AG09319 (cell line): ENCODE measurements at places on chromosomes 1 and 21.
A peak's percentile ranks its signal among the peaks of the same experiment; 100 is the strongest.

- no peak for DNase-seq
Measured at GRCh38 chr1:211610779-211611556, 32.0 kb upstream of the SLC30A1 start.

DNA sequence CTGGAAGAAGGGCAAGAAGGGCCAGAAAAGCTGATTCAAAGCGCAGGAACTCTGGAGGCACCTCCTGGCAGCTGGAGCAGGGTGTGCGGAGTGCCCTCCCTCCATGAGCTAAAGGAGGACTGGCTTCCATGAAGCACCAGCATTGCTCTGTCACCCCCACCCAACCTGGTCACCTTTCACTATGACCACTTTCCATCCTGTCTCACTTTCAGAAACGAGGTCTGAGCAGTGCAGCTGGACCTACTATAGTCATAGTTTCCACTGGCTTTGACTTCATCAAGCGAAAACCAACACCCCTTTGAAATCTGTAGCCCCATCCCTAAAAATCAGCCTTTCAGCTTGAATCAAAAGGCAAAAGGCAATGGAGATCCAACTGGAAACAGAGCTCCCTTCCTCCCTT lies 84.8 kb upstream of the CACNA1E start:
- no peak for DNase-seq

- DNase-seq: no peak
Measured at GRCh38 chr21:45794027-45794426, 150.5 kb downstream of the PCBP3 start.

DNA sequence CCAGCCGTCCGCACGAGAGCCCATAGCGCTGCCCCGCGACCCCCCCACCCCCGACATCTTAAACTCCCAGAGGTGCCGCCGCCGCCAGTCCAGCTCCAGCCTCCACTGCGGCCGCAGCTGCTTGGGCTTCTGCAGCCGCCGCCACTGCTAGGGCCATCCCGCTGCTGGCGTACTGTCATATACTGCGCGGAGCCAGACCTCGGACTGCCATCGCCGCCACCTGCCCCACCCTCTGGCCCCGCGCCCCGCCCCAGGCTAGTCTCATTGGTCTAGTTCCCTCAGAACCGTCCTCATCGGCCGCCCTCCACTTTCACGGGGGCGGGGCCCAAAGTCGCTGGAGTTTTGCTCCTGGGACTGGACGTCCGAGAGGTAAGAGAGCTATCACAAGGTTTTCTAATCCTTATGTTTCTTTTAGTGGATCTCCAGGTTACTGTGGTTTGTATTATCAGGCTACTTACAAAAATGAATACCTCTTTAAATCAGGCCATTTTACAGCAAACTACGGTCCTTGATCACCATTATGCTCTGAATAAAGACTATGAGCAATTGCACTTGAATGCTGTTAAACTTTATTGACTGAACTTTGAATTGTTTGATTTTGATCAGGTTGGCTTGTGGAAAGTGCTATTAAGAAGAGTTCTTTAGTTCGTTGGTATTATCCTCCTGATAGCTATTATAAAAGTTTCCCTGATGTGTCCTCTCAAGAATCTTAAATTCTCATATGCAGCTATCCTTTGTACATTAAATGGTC lies 2.8 kb upstream of the CD1D start:
- DNase-seq: no peak

GRCh38 chr1:226425431-226426031 lies 17.6 kb upstream of the PARP1 start:
- DNase-seq: no peak

GRCh38 chr1:220803401-220804201 lies 16.9 kb downstream of the MTARC1 start:
- DNase-seq: no peak

- DNase-seq: no peak
Measured at GRCh38 chr1:20174937-20175666, 10.8 kb upstream of the UBXN10 start.

GRCh38 chr1:203899353-203899716 lies 37.9 kb downstream of the SNRPE start:
- DNase-seq: no peak

GRCh38 chr21:45097827-45098387 lies 23.5 kb downstream of the ADARB1 start:
- DNase-seq: no peak

- DNase-seq: no peak
Measured at GRCh38 chr21:32270748-32271147, 8.1 kb downstream of the MIS18A start.

DNA sequence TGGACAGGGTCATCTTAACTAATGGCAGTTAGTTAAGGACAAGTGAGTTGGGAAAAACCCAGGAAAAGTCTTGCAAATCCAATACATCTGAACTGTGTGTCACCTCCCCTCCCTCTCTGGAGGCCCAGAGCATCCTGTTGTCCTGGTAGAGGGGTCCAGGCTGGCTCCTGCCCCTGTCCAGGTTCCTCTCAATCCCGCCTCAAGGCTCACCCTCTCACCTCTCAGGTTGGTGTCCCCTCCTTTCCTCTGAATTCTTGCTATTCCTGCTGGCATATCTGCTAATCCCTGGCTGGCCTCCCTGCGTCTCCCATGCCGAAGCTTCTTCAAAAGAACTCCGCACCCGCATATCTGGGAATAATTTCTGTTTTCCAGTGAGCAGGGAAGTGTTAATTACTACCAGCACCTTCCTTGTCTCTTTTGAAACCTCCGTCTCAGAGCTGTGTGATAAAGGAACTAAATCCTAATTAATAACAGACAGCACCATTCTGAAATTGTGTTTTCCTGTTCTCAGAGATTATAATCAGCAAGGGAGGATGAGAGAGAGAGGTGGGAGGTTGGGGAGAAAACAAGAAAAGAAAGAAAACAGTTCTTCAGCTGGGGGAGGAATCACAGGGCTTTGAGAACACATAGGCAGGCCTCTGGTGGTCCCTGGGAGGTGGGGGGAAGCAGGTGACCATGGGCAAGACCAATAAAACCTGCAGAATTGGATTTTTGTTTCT lies 568.0 kb downstream of the PTPRU start:
- DNase-seq: no peak

GRCh38 chr1:30286241-30286987 lies 437.0 kb downstream of the MATN1 start:
- DNase-seq: no peak

- DNase-seq: peak; percentile 70
Measured at GRCh38 chr1:46223472-46223943, 20.4 kb downstream of the LURAP1 start.

- no peak for DNase-seq
Measured at GRCh38 chr1:114692947-114693346, 2.4 kb downstream of the AMPD1 start.

GRCh38 chr1:9269078-9269501 lies 23.6 kb upstream of the SPSB1 start:
- no peak for DNase-seq

DNA sequence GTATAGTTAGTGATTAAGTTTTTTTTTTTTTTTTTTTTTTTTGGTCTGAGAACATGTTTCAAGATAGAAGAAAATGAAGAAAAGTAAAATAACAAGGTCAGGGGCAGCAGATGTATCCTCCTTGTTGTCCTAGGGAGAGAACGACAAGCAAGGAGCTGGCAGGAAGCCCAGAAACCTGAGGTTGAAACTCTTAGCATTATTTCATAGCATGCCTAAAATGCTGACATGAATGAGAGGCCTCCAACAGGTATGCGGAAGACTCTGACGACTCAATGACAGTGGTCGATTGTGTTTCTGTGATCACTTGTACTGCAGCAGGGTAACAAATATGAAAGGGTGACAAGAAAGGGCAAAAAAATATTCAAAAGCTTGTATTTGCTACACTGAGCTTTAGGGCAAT lies 415.9 kb downstream of the PLA2G4A start:
- DNase-seq: no peak

DNA sequence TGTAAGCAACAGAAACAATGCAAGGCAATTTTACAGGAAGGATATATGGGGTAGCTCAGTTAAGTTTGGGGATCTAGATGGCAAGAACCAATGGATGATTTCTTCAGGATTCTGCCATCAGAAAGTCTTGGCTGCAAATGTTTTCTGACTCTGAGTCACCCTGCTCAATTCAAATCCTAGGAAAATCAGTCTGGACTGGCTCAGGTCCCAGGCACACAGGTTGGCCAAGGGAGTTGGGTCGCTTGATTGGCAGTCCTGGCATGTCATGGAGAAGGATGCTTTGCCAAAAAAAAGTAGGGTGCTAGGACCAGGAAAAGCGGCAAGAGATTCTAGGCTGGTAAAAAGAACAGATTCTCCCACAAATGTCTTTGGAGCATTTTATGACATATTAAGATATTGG lies 28.9 kb upstream of the S1PR1 start:
- DNase-seq: no peak

GRCh38 chr1:30660241-30660640 lies 63.1 kb downstream of the MATN1 start:
- no peak for DNase-seq

DNA sequence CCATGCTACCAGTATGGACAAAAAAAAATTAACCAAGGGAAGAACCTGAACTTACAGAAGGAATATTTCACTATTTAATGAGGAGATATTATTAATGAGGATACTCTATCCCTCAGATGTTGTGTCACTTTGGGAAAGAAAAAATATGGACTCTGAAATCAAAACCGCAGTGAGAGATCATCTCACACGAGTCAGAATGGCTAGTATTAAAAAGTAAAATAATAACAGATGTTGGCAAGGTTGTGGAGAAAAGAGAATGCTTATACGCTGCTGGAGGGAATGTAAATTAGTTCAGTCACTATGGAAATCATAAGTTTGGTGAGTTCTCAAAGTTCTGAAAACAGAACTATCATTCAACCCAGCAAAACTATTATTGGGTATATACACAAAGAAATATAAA lies 30.9 kb downstream of the TNFSF4 start:
- no peak for DNase-seq

DNA sequence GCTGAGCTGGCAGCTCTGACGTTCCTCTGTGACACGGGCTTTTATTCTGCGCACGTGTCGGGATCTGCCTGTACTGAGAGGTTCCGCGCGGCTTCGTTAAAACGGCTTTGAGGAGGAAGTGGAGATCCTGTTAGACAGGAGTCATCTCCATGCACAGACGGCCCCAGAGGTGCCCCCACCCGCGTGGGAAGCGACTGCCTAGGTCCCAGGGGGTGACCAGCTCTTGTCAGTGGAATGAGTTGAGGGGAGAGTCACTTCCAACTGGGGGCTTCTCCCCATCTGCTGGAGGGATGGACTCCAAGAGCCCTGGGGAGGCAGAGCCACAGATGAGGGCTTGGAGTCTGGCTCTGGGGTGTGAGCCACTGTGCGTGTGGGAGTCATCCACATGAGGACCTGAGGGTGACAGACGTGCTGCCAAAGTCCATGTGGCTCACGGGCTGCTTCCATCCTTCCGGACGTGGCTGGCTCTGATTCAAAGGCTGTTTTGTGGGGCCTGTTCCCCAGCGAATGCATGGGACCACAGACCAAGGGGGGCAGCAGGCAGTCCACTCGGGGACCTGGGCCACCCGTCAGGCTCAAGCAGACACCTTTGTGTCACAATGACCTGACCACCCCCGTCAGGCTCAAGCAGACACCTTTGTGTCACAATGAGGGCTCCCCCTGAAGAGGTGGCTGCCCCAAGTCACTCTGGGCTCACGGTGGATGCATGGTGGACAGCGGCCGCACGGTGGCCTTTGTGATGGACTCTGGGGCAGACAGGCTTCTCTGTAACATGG lies 26.8 kb downstream of the PTTG1IP start:
- DNase-seq: no peak

DNA sequence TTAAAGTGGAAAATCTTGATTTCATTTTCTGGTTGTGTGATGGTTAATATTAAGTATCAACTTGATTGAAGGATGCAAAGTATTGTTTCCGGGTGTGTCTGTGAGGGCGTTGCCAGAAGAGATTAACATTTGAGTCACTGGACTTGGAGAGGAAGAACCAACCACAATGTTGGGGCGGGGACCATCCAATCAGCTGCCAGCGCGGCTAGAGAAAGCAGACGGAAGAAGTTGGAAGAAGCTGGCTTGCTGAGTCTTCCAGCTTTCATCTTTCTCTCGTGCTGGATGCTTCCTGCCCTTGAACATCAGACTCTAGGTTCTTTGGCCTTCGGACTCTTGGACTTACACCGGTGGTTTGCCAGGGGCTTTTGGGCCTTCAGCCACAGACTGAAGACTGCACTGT lies 832.6 kb upstream of the TMPRSS15 start:
- no peak for DNase-seq

DNA sequence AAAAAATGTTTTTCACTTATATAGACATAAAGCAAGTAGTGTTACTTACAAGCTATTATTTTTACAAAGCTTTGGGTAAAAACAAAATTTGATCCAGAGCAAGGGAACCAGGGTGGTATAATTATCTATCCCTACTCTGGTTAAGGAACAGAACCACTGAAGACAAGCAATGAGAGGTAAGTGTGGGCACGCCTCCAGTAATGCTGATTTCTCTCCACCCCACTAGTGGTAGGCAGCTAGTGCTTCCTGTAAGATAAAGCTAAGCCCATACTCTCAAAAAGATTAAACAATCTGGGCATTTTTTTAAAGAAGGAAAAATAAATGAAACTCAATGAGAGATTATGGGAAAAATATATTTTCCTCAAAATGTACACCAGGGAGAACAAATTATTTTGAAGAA lies 22.1 kb downstream of the TFB2M start:
- DNase-seq: no peak

- no peak for DNase-seq
Measured at GRCh38 chr1:40853113-40853884, 8.9 kb downstream of the CITED4 start.

DNA sequence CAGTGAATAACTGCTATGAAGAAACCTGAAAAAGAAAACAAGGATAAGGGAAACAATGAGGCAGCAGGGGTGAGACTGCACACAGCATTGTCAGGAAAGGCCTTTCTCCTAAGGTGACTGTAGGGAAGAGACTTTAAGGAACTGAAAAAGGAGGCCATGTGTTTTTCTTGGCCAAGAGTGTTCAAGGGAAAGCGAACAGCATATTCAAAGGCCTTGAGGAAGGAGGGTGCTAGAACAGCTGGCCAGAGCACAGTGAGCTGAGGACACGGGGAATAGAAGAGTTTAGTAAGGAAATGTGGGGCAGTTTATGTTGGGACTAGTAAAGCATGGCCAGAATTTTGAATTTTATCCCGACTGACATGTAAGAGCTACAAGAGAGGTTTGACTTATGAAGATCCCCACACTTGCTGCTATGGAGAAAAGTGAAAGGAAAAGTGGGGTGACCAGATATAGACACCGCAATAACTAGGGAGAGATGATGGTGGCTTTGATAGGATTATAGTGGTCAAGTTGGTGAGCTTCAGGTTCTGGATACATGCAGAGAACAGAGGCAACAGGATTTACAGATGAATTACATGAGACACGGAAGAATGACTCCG lies 1.4 kb downstream of the RWDD2B start:
- no peak for DNase-seq
